T-helper 17 cell (primary cell): ENCODE measurements at places on chromosomes 2 and 18. TPM values are rescaled to one million over a fixed set of nuclear protein-coding genes. Genes with fewer than 3 reads are reported as not detected.
A peak's percentile ranks its signal among the peaks of the same experiment; 100 is the strongest.

GRCh38 chr2:66324909-66325528, 109.9 kb upstream of the MEIS1 start:
- H3K4me3 ChIP-seq: no peak overlapping the region
- no peaks in the 10 kb centered on the region for H3K27me3 ChIP-seq
- no peak for DNase-seq
- no peak overlapping the region for H3K27ac ChIP-seq
- H3K4me1 ChIP-seq: no peaks in the 10 kb centered on the region

DNA sequence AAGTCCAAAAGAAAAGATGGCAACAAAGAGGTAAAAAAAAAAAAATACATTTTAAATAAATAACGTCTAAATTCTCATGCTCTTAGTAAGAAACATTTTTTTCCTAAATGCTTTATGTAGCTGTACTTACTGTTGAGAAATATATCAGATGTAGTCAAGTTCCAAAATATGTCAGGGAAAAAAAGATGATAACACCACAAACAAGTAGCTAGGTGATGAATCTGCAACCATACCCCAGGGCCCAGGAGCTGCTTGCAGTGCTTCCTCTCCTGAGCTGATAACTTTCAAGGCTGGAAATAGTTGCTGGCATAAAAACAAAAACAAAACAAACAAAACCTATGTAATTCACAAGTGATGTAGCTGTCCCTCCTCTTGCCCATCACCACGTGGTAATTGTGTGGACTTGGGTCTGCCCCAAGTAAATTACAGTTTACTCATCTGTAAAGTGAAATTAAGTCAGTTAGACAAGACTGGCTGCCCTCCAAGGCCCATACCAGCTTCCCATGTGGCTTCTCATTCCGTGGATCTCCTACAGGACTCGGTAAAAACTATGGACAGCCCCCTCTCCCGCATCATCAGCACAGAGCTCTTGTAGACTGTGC, 82.6 kb downstream of the SP100 start:
- no peak for DNase-seq
- peaks cover 14% of the 10 kb centered on the region for H3K4me1 ChIP-seq
- H3K4me3 ChIP-seq: no peak overlapping the region
- H3K36me3 ChIP-seq: peaks cover 22% of the 10 kb centered on the region
- no peaks in the 10 kb centered on the region for H3K27me3 ChIP-seq
- H3K27ac ChIP-seq: no peak overlapping the region

DNA sequence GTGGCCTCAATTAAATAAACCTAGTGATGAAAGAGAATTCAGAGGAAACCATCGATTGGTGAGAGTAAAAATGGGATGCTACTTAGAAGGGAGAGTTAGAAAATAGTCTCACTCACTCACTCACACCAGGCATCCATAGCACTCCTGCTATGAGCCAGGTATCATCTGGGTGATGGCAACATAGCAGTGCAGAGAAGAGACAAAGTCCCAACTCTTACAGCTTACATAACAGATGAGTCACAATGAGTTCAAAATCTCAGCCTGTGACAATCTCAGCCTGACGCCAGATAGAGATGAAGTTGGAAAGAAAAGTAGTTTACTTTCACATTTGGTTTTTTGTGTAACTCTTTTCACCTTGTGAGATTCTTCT, 55.4 kb upstream of the THOC1 start:
- no peak for DNase-seq
- peaks cover 3% of the 10 kb centered on the region for H3K4me1 ChIP-seq
- no peaks in the 10 kb centered on the region for H3K36me3 ChIP-seq
- H3K27me3 ChIP-seq: peaks cover 24% of the 10 kb centered on the region
- H3K4me3 ChIP-seq: no peak overlapping the region
- H3K27ac ChIP-seq: no peak overlapping the region

DNA sequence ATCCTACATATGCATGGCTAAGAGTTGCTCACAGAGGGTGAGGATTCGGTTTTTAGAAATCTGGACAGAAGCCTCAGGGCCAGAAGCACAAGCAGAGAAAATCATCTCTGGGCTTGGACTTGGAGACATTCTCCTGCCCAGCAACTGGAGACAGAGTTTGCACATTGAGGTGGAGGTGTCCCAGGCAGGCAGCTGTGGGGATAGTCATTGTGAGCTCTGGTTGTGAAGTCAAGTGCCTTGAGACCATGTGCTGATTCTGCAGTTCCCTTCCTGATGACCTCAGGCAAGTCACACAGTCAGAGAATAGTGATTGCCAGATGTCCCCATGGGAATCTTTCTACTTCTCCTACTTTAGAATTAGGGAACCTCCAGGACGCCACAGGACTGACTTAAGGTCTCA, 108.4 kb upstream of the LDAH start:
- H3K4me3 ChIP-seq: no peak overlapping the region
- H3K36me3 ChIP-seq: no peaks in the 10 kb centered on the region
- no peaks in the 10 kb centered on the region for H3K4me1 ChIP-seq
- H3K27ac ChIP-seq: no peak overlapping the region
- no peak for DNase-seq

DNA sequence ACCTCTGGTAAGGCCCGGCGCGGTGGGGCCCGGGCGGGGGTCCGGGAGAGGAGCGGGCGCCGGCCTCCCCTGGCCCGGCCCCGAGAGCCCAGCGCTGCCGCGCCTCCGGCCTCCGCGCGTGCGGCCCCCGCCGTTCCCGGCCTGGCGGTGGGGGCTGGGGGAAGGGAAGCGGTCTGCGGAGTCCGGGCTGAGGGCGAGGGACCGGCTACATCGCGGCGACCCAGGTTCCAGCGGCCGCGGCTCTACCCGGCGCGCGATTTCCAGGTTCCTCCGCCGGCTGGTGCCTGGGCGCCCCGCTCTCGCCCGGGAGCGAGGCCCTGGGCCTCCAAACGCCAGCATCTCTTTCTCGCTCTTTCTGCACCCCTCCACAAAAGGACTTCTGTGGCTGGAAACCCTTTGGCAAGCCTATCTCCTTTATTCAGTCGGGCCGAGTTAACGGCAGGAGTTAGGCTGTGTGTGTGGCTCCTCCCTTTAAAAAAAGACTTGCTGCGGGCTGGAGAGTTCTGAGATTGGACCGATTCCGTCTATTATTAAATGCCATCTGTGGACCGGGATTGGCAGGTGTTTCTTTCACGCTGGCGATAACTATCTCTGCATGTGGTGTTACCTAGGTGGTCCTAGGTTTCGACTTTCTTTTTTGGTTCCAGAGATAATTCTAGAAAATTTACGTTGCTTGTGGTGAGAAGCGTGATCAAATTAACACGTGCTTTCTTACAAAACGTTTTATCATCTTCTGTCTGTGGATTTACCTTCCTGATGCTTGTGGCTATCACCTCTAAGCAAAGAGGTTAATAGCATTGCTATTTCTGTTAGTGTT, 592 bp downstream of the ME2 start:
- peak; percentile 12 for DNase-seq
- H3K4me1 ChIP-seq: peaks cover 18% of the 10 kb centered on the region
- H3K4me3 ChIP-seq: peak overlapping the region; percentile 98
- H3K27ac ChIP-seq: peak overlapping the region; percentile 95

- H3K27me3 ChIP-seq: peaks cover 2% of the 10 kb centered on the region
- H3K4me3 ChIP-seq: peak overlapping the region; percentile 89
- H3K36me3 ChIP-seq: no peaks in the 10 kb centered on the region
- H3K4me1 ChIP-seq: peaks cover 9% of the 10 kb centered on the region
These were observed 38.0 kb downstream of the ADNP2 start for GRCh38 chr18:80147037-80147417.

- no peaks in the 10 kb centered on the region for H3K4me1 ChIP-seq
- H3K27me3 ChIP-seq: peaks cover 20% of the 10 kb centered on the region
- H3K36me3 ChIP-seq: no peaks in the 10 kb centered on the region
- H3K4me3 ChIP-seq: no peak overlapping the region
- no peak overlapping the region for H3K27ac ChIP-seq
- no peak for DNase-seq
These were observed 30.7 kb upstream of the FOXI3 start for GRCh38 chr2:88483200-88483599.

DNA sequence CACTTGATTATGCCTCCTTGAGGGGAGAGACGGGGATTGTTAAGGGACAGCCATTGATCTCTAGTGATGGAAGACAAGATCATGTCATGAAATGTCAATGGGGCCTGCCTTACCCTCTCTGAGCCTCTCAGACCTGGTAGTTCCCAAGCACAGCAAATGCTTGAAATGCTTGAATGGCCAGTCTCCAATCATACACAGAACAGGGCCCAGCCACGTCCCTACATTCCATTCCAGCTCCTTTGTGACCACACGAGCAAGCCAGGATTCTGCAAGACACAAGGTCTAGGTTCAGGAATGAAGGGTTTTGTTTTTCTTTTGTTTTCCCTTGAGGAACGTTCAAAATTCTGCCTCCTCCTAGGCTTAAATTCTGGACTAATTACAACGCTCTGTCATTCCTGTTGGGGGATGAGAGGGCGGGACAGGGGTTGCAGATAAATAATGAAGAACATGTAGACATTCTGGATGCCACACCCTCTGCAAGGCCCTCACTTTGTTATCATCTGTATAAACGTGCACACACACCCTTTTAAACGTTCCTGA, 98.1 kb upstream of the YPEL5 start:
- peaks cover 2% of the 10 kb centered on the region for H3K4me1 ChIP-seq
- H3K36me3 ChIP-seq: peaks cover 2% of the 10 kb centered on the region
- DNase-seq: no peak
- no peak overlapping the region for H3K27ac ChIP-seq

DNA sequence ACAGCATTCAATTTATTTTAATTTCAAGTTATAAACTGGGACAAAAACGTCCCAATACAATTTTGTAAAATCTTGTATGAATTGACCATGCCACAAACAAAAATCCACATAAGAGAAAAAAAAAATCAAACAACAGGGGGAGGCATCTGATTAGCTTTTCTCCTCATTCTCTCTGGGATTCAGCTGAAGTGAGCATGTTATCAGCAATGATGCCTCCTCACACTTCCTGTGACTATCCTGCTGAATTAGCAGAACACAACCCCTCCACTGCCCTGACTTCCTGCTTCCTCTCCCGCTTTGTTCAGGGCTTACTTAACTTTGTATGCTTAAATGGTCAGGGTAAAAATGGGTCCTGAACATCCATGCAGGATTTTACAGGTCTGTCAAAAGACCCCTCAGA, 132.2 kb upstream of the ITGB6 start:
- H3K27me3 ChIP-seq: no peaks in the 10 kb centered on the region
- no peak for DNase-seq
- H3K4me3 ChIP-seq: peak overlapping the region; percentile 77
- peak overlapping the region; percentile 91 for H3K27ac ChIP-seq
- peaks cover 80% of the 10 kb centered on the region for H3K4me1 ChIP-seq
- H3K36me3 ChIP-seq: no peaks in the 10 kb centered on the region

GRCh38 chr2:240319221-240319854, 116.1 kb upstream of the GPC1 start:
- no peak overlapping the region for H3K4me3 ChIP-seq
- H3K27ac ChIP-seq: no peak overlapping the region
- no peaks in the 10 kb centered on the region for H3K36me3 ChIP-seq
- no peaks in the 10 kb centered on the region for H3K4me1 ChIP-seq
- peaks cover 37% of the 10 kb centered on the region for H3K27me3 ChIP-seq

ECEL1 gene
- not detected for total RNA-seq

DNA sequence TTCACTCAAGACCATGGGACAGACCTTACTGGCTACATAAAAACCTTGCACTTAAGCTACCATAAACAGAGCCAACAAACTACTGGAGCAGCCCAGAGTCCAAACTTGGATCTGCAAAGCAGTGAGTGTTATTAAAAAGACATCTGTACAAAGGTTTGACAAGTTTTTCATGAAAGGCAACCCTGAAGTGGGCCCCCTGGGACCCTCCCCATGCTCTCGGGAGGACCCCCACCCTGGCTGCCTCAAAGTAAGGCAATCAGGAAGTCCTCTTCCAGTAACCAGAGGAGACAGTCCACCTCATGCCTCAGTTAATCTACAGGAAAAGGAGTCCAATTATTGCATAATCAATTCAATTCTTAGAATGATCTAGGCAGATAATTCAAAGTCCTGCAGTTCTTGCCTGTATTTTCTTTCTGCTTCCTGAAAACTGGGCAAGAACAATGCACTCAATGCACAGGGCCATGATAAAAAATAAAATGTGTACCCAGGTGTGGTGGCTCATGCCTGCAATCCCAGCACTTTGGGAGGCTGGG, 69.7 kb downstream of the TBC1D8 start:
- no peak overlapping the region for H3K4me3 ChIP-seq
- peaks cover 3% of the 10 kb centered on the region for H3K36me3 ChIP-seq

DTNA gene
- not detected for total RNA-seq

DNA sequence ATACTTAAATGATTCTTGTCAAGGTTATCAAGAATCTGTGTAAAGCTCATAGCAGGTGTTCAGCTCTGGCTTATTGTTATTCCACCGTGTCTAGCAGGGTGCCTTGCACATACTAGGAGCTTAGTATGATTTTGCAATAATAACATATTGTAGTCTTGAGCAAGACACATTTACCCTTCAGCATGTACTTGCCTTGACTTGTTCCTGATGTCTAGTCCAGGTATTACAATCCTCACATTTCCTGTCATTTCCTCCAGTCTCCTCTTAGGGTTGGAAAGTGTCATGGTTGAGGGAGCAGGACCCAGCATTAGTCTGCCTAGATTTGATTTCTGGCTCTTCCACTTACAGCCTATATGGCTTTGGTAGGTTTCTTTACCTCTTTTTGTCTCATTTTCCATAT, 246.1 kb downstream of the RAD51AP2 start:
- H3K4me1 ChIP-seq: no peaks in the 10 kb centered on the region
- no peaks in the 10 kb centered on the region for H3K27me3 ChIP-seq
- H3K4me3 ChIP-seq: no peak overlapping the region
- no peaks in the 10 kb centered on the region for H3K36me3 ChIP-seq
- no peak for DNase-seq
- H3K27ac ChIP-seq: no peak overlapping the region

DNA sequence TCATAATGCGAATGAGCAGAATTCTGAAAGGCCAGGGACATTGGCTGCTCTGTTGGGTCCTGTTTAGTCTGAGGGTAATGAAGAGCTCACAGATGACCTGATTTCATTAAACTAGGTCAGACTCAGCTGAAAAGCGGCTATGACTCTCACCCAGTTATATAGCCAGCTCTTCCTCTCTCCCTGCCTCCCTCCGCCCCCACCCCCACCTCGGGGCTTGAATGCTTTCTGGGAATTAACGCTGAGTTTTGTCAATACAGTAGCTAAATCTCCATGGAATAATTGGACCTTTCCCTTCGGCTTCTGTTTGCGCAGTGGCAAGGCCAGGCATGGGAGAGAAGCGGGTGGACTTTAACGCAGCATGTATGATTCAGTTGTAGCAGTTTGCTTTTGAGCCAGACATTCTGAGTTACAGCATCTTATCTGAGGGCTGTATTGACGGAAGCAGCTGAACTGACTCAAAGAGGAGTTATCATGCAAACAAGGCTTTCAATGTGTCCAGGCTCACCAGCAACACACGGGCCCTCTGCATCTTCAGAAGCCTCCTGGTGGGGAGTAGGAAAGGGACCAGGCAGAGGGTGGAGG, 110.6 kb downstream of the MYCN start:
- peaks cover under 1% of the 10 kb centered on the region for H3K4me1 ChIP-seq
- no peak for DNase-seq
- no peaks in the 10 kb centered on the region for H3K36me3 ChIP-seq
- H3K4me3 ChIP-seq: no peak overlapping the region

DNA sequence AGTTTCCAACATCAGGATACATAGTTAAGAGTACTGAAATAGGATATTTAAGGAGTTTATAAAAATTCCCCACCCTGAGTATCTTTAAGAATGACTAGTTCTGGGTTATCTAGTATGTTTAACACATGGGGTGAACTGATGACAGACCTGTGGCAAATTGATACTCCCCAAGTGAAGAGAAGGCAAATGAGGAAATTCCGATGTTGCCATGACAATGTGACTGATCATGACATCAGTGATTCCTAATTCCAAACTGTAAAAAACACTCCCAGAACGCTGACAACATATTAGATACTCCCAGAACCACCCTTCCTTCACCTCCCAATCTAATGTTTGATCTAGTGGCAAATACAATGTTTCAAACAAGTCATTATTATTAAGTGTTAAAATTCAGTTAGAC, 77.6 kb downstream of the RBMS1 start:
- no peak for DNase-seq
- H3K36me3 ChIP-seq: peaks cover 4% of the 10 kb centered on the region
- H3K4me1 ChIP-seq: peaks cover 48% of the 10 kb centered on the region
- H3K27me3 ChIP-seq: no peaks in the 10 kb centered on the region
- H3K27ac ChIP-seq: peak overlapping the region; percentile 39
